ENCODE measurements at places on chromosomes 16 and 17.

- no peak for DNase-seq
Observed at GRCh38 chr16:3487521-3488410, 7.5 kb downstream of the C16orf90 start.

DNA sequence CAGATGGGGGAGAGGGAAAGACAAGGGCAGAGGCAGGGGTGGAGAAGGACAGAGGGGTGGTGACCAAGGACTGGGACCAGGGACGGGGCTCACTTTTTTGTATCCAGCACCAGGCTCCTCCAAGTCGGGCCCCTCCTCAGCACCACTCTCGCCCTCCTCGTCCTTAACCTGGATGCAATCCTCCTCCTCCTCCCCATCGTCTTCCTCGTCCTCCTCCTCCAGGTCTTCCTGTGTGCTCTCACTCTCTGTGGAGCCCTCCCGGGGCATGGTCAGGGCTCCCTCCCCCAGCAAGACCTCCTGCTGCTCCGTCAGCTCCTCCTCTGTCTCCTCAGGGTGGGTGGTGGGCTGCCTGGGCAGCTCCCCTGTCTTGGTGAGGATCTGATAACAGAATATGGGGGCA lies 16.8 kb downstream of the G6PC3 start:
- DNase-seq, result no peak

DNA sequence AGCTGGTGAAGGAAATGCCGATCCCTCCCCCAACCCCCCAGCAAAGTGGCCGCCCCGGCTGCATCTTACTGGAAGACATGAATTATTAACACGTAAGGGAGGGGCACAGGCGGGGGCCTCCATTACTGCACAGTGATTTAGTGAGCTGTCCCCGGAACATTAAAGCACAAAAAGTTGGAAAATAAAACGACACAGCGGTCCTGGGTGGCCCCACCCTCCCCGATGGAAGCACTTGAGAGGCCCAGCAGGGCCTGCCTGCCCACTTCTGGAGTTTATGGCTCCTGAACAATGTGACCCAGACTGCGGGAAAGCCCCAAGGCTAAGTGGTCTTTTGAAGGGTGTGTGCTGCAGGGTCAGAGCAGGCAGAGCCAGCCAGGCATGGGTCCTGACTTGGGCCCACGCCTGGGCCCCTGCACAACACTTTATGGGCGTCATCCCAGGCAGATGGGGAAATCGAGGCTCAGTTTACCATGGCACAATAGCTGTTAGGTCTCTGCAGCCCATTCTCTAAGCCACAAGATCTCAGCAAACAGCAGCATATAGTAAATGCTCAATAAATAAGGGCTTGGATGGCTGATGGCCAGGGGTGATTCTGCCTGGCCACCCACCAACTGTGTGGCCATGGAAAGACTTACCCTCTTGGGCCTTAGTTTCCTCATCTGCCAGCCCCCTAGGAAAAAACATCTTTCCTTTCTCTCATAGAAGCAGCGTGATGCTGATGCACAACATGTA lies 22.8 kb downstream of the CCDC102A start:
- DNase-seq, result no peak

- DNase-seq, result no peak
Observed at GRCh38 chr16:27432558-27432957, 30.6 kb downstream of the IL21R start.

DNA sequence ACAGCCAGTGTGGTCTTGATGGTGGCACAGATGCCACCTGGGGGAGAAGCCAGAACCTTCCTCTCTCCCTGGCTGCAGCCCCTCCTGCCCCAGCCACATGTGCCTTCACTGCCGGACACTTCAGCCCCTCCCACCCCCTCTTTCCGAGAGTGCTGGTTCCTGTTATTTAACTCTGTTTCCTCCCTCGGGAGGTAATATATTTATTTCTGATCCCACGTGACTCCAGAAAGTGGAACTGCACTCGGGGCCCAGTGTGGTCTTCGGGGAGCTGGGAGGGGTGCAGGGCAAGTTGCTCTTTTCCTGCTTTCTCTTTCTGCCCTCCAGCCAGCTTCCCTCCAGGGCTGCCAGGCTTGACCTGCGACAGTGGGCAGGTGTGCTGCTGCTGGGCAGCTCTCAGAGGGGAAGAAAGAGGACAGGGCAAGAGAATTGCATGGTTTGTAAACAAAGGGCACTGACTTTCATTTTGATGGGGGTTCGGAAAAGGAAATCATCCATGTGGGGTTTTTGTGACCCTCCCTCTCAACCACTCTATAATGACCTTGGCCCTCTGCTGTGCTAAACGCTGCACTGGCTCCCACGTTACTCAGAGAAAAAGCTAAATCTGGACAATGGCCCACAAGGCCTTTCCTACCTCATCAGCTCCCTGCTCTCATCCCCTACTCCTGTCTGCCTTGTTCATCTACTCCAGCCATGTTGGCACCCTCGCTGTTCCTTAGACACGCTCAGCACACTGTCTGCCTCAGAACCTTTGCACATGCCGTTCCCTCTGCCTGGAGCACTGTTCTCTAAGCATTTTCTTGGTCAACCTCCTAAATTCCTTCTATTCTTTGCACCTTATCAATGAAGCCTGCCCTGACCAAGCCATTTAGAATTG lies 8.2 kb upstream of the CIITA start:
- DNase-seq, result peak; percentile 75

DNA sequence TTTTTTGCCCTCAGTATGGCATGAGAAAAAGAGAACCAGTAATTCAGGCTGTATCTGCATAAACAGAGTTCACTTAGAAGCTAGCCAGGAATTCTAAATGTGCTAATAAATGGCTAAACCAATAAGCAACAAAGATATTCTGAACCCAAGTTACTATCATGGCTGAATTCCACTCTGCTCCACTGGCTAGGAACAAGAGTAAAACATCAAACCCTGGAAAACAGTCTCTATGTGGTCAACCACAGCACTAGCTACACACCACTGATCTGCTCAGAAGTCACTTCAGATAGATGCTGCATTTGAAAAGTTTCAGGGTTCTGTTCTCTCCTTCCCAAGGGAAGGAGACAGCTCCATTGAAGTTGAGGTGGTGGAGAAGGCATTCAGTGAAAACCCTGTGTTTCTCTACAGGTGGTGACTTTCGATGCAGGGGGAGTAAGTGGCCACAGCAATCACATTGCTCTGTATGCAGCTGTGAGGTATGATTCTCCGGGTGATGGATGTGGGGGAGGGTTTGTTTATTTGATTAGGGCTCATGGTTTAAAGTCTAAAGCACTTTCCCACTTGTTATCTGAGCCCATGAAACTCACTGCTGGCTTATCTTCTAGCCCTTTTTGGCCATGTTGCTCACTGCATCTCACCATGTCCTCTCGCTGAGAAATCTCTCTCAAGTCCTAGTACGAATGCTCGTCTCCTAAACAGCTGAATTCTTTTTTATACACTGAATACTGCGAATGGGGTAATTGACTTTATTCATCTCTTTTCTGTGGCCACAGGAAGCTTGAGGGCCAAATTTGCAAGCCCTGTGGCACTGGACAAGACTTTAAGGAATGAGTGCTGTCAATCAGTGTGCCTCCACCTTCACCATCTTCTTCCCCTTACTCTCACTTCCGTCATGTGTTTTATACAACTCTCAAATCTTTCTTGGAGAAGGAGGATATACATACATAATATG lies 39.9 kb downstream of the CENPV start:
- no peak for DNase-seq

DNA sequence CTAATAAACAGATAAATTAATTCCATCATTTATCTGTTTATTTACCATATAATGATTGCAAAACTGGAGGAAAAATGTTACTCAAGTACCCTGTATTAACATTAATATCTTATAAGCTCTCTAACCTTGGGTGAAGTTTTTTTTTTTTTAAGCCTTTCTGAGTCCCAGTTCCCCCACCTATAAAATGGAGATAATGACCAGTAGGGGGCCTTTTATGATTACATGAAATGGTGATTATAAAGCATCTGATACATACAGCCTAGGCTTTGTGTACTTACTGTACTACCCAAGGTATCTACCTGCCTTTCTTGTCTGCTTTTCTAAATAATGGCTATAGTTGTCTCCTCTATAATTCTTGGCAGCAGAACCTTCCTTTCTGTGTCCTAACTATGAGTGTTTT lies 22.6 kb downstream of the LRRC36 start:
- DNase-seq, result no peak

- DNase-seq, result no peak
Observed at GRCh38 chr17:81553616-81554181, 1.5 kb upstream of the FAAP100 start.

DNA sequence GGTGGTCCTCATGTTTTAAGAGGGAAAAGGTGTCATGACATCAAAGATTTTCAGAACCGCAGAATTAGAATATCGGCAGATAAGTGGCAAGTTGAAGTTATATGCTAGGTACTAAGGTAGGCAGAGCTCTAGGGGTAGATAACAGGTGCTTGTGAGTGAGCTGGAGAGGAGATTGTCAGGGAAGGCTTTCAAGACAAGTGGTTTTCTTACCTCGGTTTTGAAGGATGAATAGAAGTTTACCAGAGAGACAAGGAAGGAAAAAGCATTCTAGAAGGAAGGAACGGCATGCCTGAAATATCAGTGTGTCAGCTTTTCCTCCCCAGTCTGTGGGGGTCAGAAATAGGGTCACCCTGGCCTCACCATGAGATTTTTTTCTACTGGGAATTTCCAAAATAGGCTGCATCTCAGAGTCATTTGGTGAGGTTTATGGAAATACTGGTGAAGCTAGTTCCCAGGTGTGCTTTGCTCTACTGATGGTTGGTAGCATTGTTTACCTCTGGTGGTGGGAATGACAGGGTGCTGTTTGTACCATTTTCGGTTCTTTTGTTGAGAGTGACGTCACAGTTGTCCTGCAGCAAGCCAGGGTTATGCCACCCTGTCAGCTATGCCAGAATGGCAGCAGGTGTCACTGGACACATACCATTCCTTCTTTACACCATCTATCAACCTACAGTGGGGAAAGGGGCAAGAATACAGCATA lies 112.5 kb downstream of the MSI2 start:
- no peak for DNase-seq

All from GM13976 (cell line).